Suppressor macrophage treated with lipopolysaccharide for 4 hours (primary cell): ENCODE measurements at places on chromosomes 16 and 17.
A peak's percentile ranks its signal among the peaks of the same experiment; 100 is the strongest.

GRCh38 chr17:83176623-83177583 lies 97.5 kb downstream of the METRNL start:
- DNase-seq, result no peak

- no peak for DNase-seq
Measured at GRCh38 chr17:56108811-56109284, 44.4 kb upstream of the ANKFN1 start.

- DNase-seq, result peak; percentile 60
Measured at GRCh38 chr16:88703486-88704309, 2.5 kb downstream of the RNF166 start.

GRCh38 chr17:68318103-68318991 lies 27.1 kb downstream of the ARSG start:
- DNase-seq, result peak; percentile 72

DNA sequence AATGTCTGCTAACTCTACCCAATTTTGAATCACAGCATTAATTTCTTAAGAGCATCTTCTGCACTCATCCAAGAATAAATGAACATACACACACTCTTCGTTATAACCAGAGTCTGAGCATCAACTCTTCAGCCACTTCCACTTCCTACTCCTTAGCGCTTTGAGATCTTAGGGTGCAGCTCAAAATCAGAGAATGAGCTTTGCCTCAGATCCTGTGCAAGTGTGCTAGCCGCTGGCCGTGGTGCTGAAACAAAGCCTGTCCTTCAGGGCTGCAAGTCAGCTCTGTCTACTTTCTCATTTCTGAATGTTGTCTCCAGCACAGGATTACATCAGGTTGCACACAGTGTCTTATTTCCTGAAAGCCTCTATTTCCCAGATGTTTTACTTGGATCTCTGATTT lies 165.4 kb downstream of the AIPL1 start:
- DNase-seq, result peak; percentile 20

DNA sequence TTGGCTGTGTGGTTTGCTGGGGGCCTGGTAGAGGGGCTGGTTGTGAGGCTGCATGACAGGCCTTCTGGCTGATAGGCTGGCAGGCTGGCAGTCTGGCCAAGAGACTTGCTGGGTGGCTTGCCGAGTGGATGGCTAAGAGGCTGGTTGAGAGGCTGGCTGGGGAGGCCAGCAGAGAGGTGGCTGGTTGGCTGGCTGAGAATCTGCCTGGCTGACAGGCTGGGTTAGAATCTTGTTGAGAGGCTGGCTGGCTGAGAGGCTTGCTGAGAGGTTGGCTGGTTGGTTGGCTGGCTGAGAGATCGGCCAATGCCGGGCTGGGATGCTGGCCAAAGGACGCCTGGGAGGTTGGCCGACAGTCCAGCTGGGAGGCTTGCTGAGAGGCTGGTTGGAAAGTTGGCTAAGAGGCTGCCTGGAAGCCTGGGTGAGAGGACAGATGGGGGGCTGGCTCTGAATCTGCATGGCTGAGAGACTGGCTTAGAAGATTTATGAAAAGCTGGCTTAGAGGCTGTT lies 35.9 kb upstream of the ACSM2B start:
- no peak for DNase-seq

GRCh38 chr17:39591958-39592954 lies 15.5 kb downstream of the NEUROD2 start:
- peak; percentile 26 for DNase-seq

DNA sequence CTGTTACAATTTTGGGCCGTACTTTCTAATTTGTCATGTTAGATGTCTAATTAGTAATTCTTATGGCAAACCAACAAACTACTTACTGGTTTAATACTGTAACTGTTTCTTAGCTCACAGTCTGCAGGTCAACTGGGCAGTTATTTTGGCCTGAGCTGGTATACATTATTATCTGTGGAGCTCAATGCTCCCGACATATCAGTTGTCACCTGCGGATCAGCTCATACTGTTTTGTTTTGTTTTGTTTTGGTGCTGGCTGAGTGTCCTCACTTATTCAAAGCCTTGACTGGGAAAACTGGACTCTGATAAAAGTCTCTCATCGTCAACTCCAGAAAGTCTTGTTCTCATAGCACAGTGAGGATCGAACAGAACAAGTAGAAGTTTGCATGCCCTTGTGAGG lies 1060.6 kb upstream of the CDH8 start:
- no peak for DNase-seq

DNA sequence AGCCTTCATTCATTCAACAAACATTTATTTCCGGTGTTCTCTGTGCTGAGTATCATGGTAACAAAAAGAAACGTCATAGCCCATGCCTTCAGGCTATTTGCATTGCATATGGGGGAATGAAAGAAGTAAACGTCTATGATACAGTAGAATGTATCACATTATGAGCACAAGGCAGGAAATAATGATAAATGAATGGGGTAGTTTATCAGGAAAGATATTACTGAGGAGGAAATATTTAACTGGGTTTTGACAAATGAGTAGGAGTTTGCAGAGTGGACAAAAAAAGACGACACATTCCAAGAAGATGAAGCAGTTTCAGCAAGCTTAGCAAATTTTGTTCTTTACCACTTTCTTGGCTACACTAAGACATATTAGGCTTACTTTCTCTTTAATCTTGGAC lies 1.3 kb upstream of the KRTAP4-7 start:
- no peak for DNase-seq

DNA sequence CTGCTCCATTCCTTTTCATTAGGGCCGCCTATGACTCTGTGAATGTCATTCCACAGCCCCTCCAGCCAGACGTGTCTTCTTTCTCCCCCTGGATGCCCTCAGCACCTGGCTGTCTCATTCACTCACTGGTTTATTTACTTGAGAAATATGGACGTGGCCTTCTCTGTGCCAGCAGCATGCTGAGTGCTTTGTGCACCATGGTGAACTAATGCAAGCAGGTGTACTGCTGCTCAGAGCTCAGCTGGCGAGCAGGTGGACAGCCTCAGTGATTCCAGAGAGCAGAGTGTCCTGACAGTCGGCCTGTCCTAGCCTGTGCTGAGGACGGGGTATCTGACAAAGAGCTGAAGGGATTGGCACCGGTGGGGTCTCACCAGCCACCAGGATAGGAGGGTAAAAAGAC lies 96.7 kb downstream of the GNAO1 start:
- DNase-seq, result no peak

DNA sequence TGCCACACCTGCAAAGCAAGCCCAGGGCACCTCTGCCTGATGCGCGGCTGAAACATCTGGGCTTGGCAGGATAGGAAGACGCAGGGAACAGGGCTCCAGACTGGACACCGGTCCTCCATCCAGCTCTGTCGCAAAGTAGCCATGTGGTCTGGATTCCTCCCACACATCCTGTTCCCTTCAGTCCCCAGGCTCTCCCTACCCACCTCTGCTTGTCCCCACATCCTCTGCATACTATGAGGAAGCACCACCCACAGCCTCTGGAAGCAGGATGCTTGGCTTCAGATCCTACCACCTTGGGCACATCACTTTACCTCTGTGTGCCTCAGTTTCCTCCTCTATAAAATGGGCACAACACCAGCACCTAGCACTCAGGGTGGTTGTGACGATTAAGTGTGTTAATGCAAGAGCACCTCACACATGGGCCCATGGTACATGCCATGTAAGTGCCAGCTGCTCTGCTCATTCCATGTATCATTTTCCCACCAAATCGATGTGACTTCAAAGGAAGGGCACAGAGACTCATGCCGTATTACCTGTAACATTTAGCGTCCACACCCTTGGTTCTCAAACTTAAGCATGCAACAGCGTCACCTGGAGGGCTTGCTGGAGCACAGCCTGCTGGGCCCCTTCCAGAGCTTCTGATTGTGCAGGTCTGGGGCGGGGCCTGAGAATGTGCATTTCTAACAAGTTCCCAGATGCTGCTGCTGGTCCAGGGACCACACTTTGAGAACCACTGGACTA lies 138.6 kb upstream of the SDK2 start:
- no peak for DNase-seq

DNA sequence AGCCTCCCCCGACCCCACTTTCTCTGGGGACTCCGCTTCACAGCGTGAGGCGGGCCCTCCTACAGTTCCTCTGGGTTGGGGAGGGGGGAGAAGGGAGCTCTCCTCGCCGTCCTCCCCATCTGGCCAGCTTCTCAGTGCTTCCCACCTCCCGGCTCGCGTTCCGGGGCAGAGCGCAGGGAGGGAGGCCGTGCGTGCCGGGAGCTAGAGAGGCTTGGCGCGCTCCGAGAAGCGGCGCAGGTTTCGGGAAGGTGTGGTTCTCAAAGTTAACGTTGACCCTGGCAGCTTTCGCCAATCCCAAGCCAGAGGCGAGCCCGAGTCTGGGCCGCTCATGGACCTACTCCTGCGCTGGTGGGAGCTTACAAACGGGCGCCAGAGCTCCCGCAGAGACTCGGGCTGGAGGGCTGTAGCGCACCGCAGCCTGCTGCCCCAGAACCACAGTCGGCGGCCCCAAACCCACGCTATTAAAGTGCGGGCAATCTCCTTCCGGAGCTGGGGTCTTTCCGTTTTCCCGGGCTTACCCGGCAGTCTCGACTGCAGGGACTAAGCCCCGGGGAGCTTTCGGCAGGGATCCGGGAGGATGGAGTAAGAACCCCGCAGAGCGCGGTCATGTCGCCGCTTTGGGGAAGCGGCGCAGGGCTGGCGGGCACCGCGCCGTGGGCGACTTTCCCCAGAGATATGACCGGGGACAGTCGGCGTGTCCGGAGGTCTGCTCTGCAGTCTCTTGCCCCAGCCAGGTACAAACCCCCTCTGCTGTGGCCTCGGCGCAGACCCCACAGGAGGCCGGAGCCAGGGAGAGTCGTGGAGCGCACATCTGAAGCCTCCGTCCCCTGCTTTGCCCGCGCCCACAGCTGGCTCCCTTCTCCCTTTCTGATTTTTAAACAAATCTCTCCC lies 787 bp downstream of the CDH11 start:
- DNase-seq, result no peak

- no peak for DNase-seq
Measured at GRCh38 chr16:87129771-87130170, 187.4 kb downstream of the C16orf95 start.

DNA sequence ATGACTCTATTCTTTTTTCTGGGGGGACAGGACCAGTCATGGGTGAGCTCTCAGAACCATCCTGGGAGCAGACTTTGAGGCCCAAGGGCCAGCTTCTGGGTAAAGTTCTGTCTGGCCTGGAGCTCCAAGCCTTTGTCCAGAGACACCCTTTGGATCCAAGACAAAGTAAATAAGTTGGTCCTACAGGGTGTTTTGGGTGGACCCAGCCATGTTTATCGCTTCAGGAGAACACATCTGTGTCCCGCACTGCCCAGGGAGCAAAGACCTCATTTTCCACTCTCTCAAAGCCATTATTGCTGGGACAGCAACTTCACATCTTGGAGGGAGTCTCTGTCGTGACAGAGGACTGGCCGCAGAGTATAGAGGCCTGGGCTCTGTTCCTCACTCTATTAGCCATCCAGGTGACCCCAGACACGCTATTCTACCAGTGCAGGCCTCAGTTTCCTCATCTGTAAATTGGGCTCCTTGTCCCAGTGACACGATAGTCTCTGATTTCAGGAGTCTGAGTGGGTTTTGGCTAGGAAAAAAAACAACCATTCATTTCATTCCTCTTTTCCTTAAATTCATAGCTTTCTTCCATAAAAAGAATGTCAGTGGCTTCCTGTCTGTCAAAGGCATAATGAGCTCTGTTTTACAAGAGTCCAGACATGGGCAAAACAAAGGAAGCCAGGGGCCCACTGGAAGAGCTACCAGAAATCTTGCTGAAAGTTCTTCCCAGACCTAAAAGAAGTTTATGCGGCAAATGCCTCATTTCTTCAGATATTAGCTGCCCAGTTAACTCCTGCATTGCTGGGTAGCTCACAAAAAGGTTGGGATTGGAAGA lies 62.4 kb downstream of the PECAM1 start:
- DNase-seq, result no peak

GRCh38 chr16:57925310-57925709 lies 45.6 kb downstream of the CNGB1 start:
- no peak for DNase-seq

- no peak for DNase-seq
Measured at GRCh38 chr17:37494971-37495370, 5.3 kb downstream of the DUSP14 start.

DNA sequence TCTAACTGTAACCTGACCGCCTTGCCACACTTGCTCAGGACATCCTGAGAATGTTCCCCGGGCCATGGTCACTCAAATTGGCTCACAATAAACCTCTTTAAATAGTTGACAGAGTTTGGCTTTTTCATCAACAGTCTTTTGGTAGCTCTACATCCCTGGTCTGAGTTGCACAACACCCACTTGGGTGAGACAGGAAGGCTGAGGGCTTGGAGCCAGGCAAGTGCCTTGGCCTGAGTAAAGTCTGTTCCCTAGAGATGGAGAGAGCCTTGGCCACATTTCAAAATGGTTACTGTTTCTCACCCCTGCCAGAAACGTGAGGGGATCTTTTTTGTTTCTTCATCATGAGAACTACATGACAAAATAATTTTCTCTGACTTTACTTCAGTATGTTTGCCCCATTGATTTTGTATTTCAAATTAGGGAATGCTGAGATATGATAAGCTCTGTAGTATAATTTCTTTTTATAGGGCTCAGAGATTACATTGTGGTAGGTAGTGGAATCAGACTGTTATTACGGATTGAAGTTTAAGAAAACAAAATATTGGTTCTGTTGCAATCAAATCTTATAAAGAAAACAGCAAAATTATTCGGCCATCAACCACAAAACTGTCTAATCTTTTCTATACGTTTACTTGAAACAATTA lies 53.9 kb upstream of the NETO2 start:
- DNase-seq, result no peak

DNA sequence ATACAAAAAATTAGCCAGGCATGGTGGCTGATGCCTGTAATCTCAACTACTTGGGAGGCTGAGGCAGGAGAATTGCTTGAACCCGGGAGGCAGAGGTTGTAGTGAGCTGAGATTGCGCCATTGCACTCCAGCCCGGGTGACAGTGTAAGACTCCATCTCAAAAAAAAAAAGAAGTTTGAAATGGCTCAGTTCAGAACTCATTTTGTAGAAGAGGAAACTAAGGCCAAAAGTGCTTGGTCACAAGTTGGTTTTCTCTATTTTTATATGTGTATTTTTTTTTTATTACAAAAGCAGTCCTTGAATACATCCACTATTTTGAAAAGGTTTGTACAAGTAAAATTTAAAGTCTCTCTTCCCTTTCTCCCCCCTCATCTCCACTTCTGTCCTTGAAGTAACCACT lies 5.5 kb downstream of the TAC4 start:
- DNase-seq, result no peak

DNA sequence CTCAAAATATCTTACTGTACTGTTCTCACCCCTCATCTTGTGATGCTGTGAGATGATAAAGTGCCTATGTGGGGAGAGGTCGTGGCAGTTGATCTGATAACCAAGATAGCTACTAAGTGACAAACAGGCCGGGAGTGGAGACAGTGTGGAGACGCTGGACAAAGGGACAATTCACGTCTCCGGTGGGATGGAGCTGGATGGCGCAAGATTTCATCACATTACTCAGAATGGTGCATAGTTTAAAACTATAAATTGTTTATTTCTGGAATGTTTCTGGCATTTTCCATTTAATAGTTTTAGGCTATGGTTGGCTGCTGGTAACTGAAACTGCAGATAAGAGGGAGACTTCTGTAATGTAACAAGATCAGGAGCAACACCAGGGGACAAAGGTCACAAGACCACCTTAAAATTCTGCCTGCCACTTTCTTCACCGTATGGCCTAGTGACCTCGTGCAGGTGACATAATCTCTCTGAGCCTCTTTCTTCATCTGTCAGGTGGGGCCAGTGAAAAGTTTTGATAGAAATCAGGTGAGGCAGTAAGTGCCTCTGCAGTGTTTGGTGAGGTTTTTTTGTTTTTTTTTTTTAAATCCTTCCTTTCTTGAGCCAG lies 54.4 kb upstream of the LGALS9 start:
- DNase-seq, result no peak
